ENCODE measurements at places on chromosomes 4 and X.

DNA sequence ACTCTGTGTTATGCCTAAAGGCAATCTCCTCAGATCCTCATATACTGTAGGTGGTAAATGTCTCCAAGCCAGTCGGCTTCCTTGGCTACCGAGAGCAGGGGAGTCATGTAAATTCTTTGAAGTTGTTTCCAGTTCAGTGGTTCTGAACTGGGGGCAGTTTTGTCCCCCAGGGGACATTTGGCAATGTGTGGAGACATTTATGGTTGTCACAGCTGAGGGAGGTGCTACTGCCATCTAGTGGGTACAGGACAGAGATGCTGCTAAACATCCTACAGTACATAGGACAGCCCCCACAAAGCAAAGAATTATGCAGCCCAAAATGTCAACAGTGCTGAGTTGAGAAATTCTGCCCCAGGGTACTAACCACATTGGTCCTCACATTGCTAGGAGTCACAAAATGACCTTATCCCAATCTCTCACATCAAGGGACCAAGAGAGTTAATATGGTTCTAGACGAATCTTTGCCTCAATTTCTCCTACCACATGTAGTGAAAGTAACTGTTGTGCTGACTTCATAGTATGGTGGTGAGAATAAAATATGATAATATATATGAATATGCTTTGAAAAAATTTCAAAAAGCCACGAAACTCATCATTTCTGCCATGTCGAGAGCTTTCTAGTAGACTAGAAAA is 104.4 kb upstream of the ARHGAP24 start:
- DNase-seq = no peak

DNA sequence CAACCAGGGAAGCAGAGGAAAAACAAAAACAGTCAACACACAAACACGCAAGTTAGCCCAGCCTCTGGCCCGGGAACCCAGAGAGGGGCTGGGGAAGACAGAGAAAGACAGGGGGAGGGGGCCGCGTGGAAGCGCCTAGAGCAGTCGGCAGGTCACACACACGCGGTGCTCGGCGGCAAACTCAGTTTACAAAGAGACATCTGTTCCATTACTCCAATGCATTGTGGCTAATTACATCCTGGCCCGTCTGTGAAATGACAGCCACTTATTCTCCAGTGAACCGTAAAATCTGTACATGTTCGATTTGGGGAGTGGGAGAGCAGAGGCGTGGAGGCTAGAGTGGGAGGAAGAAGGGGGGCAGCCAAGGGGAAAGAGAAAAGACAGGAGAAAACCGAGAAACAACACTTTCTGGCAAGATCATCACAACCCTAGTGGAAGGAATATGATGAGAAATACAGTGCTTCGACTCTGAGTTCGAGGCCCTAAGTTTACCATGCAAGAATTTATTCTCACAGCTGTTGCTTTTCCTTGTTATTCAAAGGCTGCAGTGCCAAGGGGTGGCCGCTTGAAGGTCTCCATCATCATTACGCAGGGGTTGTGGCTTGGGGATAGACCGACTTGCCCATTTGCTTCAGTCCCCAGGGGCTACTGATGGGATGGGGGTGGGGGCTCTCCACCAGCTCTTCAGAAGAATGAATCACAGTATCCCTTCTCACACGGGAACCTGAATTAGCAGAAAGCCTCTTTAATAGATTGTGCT is 167.7 kb downstream of the MGST2 start:
- no peak for DNase-seq

GRCh38 chr4:17639136-17639535 is 24.7 kb downstream of the MED28 start:
- DNase-seq = no peak

- DNase-seq = no peak
Measured at GRCh38 chrX:774536-774935, 143.9 kb downstream of the SHOX start.

DNA sequence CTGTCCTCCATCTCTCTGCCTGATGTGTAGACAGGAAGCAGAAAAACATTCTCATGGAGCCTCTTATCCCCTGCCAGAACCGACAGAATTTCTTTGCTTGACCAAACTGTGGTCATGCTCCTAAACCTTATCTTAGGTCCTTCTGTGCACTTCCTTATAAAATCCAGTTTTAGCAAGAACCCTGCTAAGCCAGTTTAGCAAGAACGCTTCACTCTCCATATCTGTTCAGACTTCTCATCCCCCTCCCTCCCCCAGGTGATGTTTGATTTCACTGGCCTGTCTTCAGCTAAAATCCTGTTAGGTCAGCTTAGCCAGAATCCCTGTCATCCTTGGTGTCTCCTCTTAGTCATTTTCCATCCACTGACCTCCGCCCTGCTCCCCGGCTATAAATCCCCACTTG is 1130.9 kb upstream of the PRKX start:
- DNase-seq = no peak

DNA sequence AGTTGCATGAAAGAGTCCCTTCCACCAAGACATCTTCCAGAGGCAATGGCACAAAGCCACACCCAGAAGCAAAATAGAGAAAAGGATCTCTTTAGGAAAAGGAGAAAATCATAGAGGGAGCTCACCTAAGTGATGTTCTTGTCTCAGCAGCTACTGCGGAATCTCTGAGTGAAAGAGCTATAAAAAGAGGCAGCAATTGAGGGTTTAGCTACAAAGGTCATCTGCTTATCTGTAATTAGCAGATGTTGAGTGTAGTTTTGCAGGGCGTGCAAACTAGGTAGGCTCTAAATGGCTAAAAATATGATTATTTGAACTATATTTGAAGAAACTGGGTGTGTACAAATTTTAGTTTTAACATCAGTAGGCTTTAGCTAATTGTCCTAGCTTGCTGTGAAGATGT is 276.0 kb downstream of the HS3ST1 start:
- no peak for DNase-seq

- no peak for DNase-seq
Measured at GRCh38 chr4:85151786-85152185, 185.3 kb upstream of the WDFY3 start.

DNA sequence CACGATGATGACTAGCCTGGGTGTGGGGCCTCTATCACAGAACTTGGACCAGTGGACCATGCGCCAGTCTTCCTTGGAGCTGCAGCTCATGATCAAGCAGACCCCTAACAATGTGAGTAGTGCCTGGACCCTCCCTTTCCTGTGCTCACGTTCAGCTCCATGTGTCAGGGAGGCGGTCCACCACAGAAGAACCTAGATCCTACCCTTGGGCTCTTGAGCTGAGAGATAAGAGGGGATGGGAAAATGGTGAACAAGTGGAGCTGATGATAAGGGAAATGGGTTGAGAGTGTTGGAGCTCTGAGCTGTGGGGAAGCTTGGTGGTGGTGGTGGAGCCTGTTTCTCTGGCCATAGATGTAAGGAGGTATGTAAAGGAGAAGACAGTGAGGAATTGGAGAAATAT is 13.1 kb downstream of the MED12 start:
- no peak for DNase-seq

GRCh38 chrX:129876771-129877305 is 29.1 kb upstream of the UTP14A start:
- DNase-seq = no peak
